ENCODE measurements at places on chromosomes 13 and 19.
A peak's percentile ranks its signal among the peaks of the same experiment; 100 is the strongest.

- DNase-seq, result no peak
Observed at GRCh38 chr13:25898991-25899390, 152.8 kb downstream of the SHISA2 start.

DNA sequence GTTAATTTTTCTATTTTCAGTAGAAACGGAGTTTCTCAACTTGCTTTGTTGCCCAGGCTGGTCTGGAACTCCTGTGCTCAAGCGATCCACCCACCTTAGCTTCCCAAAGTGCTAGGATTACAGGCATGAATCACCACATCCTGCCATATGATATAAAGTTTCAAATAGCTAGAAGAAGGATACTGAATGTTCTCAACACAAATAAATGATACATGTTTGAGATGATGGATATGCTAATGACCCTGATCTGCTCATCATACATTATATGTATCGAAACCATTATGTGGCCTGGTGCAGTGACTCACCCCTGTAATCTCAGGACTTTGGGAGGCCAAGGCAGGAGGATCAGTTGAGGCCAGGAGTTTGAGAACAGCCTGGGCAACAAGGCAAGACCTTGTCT is 11.5 kb downstream of the CIB3 start:
- no peak for DNase-seq

DNA sequence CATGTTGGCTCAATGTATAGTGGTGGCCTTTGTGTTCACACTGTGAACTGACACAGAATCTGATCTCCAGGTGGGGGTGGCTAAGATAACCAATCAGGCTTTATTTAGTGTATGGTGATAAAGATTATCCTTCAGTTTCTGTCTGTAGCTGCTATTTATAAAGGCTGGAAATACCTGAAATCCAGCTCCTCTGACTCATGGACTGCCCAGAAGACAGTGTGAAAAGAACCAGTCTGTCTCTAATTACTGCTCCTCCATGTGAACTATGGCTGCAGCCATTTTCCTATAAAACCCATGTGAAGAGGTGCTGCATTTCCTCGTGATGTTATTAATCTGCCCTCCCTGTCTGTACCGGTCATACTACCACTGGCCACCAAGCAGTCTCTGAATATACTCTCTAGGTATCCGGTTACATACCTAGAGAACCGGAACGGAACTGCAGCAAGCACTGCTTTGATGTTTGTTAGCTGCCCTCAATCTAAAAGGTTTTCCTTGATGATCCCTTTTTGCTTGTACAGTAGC is 238.0 kb downstream of the LHFPL6 start:
- no peak for DNase-seq

DNA sequence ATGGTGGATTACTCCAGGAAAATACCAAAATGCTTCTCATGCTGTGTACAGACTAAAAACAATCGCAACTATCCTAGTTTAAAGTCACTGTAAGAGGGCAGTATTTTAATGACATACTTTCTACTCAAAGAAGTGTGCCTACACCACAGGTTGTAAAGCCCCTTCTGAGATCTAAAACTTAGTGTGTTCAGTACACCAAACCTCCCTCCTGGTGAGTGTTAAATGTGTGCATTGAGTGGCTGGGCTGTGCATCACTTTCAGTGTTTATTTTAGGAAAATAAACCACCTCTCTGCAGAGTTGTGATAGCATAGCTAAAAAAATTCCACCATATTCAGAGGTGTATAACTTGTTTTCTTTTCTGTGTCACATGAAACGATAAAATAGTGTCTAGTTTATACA is 263.7 kb downstream of the DACH1 start:
- no peak for DNase-seq

DNA sequence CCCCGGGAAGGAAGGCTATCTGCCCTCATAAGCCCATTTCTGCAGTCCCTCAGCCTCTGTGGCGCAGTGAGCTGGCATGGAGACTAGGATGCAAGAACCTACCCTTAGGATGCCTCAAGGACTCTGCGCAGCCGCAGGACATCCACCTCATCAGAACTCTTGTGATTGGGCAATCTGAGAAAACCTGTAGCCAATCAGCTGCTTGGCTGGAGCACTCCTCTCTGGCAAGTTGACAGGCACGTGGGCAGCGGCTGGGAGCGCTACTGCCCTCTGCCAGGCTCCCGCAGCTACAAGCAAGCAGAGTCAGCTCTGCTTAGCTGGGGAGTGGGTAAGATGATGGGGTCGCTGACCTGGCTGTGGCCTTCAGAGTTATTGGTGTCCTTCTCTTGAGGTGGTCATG is 1.5 kb upstream of the ECSIT start:
- DNase-seq, result peak; percentile 82

- no peak for DNase-seq
Observed at GRCh38 chr19:14054721-14055120, 7.2 kb downstream of the PALM3 start.

DNA sequence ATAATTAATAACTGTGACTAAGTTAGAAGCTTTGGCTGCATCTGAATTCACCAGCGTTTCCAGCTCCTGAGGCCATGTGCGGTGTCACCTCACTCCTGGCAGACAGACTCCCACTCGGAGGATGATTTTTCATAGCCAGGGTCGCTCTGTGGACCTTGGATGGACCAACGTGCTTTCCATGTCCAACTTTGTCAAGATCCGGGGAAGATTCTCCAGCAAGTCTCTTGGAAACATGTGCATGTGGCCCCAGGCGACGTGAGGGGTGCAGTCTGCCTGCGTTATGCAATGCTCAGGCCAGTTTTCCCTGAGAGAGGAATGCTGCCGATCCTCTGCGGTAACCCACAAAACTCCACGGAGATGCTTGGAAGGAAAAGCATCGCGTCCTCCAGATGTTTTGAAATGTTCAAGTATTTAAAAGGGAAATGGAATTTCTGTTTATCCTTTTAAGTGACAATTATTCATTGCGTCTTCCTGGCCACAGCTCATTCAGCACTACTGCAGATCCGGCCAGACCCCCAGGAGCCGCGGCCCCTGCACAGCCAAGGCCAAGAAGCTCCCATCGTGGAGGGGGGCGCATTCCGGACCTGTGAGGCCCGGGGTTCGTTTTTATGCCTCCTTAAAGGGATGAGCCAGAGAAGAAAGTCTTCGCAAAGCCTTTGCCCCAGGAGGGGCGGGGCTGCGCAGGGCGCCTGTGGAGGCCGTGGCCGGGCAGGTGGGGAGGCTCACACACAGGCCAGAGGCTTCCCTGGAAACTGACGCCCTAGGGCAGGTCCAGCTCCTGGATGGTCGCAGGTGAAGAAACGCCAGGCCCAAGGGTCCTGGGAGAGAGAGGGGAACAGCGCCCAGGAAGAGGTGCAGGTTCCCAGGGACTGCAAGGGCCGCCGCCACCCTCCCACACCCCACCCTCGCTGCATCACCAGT is 46.0 kb downstream of the C13orf46 start:
- no peak for DNase-seq

DNA sequence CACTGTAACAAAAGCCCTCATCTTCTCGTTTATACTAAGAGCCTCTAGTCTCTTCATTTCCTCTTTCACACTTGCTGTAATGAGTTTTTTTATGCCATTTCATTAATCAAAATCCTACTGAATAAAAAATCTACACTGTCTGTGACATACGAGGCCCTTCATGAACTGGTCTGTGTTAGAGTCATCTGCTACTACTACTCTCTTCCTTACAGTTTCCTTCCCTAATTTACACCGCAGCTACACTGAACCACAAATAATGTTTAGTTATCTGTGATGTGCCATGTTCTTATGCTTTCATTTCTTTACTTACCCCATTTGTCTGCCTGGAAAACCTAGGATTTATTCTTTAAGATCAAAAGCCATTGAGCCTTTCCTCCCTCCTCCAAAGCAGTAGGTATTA is 16.0 kb downstream of the UFM1 start:
- no peak for DNase-seq

DNA sequence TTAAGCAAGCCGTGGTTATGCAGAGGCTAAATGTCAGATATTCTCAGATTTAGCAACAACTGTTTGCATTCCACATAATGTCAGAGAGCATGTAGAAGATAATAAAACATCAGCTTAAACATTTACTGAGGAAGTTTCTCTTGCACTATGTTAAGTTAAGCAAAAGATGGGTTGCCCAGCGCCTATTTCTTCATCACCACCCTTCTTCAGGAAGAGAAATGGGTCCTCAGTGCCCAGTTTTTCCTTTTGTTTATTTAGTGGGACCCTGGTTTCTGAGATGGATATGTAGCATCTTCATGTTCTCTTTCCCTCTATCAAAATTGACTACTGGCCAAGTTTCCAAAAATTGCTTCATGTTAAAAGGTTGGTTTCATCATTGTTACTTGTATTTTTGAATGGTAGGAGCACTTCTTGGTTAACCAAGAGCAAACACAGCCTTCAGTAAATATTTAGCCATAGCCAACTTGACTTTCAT is 356.8 kb downstream of the RFC3 start:
- no peak for DNase-seq

- DNase-seq, result peak; percentile 18
Observed at GRCh38 chr19:8445488-8446001, 770 bp downstream of the HNRNPM start.

GRCh38 chr13:24116131-24116530 is 44.4 kb upstream of the SPATA13 start:
- no peak for DNase-seq

DNA sequence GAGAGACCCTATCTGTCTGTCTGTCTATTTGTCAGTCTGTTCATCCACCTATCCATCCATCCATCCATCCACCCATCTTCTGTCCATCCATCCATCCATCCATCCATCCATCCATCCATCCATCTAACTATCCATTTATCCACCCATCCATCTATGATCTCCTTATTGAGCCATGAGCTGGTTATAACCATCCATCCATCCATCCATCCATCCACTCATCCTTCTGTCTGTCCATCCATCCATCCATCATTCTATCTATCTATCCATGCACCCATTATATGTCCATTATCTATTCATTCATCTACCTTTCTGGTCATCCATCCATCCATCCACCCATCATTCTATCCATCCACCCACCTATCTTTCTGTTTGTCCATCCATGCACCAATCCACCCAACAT is 44.6 kb downstream of the NWD1 start:
- DNase-seq, result no peak

GRCh38 chr19:2922987-2923386 is 21.8 kb downstream of the ZNF77 start:
- DNase-seq, result no peak

- DNase-seq, result no peak
Observed at GRCh38 chr19:44972802-44973201, 17.6 kb downstream of the CLPTM1 start.

DNA sequence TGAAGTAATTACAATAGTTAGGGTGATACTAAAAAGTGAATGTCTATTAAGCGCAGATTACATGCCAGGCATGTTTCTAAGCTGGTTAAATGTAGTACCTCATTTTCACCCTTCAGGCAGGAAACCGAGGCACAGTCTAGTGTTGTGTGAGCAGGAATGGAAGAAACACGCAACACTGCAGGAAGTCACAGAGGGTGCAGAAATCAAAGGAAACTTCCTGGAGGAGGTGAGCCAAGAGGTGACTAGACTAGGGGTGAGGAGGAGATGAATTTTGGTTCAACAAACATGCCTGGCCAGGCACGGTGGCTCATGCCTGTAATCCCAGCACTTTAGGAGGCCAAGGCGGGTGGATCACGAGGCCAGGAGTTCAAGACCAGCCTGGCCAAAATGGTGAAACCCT is 41.8 kb downstream of the ZNF473 start:
- DNase-seq, result no peak

GRCh38 chr13:111980146-111980929 is 86.6 kb upstream of the SOX1 start:
- no peak for DNase-seq

DNA sequence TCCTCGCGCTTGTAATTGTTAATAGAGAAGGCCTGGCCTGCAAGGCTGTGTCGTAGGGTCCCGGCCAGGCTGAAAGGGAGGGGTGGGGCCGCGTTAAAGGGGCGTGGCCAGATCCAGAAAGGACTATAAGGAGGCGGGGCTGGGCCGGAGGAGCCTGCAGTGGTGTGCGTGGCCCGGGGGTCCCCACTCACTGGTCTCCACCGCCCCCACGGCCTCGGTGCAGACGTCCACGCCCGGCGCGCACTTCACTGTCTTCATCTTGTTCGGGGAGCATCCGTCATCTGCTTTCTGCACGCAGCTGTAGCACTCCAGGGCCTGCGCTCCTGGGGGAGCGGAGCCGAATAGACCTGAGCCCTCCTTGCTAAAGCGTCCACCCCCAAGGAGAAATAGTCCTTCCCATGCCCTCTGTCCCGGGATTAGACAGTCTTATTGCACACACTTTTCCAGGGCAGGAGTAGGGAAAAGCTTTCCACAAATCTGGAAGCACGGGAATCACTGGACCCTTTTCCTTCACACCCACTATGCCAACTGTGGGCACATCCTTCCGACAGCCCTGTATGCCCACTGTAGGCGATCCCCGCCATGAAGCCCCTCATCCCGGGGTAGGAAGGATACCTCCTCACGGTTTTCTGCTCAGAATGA is 1.2 kb downstream of the LYPD3 start:
- no peak for DNase-seq

- DNase-seq, result no peak
Observed at GRCh38 chr19:39127812-39128515, 2.4 kb downstream of the PAK4 start.

DNA sequence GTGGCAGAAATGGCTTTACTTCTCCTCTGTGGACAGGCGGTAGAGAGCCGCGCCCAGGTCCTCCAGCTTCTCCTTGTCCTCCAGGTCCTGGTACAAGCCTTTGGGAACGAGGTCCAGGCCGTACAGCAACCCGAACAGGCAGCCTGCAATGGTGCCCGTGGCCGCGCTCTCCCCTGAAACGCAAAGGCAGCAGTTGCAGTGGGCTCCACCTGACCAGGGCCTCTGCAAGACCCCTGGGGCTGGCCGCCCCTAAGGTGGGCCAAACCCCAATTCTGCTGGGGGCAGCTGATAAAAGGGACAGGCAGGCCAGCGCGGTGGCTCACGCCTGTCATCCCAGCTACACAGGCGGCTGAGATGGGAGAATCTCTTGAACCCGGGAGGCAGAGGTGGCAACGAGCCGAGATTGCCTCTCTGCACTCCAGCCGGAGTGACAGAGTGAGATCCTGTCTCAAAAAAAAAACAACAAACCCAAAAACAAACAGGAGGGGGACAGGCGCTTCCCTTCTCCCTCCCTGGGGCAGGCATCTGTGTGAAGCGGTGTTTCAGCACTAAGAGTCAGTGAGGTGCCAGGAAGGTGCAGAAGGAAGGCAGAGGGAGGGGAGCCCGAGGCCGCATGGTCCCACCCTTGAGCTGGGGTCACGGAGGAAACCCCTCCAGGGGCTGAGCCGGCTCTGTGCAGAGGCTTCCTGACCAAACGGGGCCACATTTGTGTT is 30.3 kb downstream of the ADPRHL1 start:
- DNase-seq, result no peak

Measured in C1 segment of cervical spinal cord (tissue), 14 donors.